ENCODE measurements at places on chromosomes 11 and 22. TPM values are rescaled to one million over a fixed set of nuclear protein-coding genes. Genes with fewer than 3 reads are reported as not detected.

DNA sequence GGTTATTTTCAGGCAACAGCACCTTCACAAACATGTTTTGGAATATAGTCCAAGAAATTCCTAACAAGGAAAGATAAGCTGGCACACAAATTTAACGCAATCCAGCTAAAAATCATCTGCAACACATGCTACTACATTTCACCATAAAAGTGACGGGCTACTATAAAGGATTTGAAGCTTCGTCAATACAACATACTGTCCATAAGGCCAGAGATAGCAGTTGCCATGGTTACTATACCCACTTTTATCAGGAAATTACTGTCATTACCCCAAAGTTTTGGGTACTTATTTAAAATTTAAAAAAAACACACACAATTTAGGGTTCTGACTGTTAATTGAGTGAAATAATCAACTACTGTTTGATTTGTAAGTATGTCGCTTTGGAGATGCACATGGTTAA lies 6.9 kb downstream of the PHF21A start:
- no peaks in the 10 kb centered on the region for H3K27me3 ChIP-seq
- peaks cover 42% of the 10 kb centered on the region for H3K4me1 ChIP-seq
- H3K4me3 ChIP-seq, result no peak overlapping the region

- no peak overlapping the region for H3K4me3 ChIP-seq
- H3K27me3 ChIP-seq, result no peaks in the 10 kb centered on the region
- no peak for DNase-seq
- H3K4me1 ChIP-seq, result no peaks in the 10 kb centered on the region
These were observed 707.4 kb upstream of the CHORDC1 start for GRCh38 chr11:90930252-90930651.

- peak; percentile 68 for DNase-seq
- no peaks in the 10 kb centered on the region for H3K4me1 ChIP-seq
- peak overlapping the region; percentile 19 for H3K27ac ChIP-seq
- no peaks in the 10 kb centered on the region for H3K27me3 ChIP-seq
These were observed 12.1 kb downstream of the MYEOV start for GRCh38 chr11:69305885-69306540.

DNA sequence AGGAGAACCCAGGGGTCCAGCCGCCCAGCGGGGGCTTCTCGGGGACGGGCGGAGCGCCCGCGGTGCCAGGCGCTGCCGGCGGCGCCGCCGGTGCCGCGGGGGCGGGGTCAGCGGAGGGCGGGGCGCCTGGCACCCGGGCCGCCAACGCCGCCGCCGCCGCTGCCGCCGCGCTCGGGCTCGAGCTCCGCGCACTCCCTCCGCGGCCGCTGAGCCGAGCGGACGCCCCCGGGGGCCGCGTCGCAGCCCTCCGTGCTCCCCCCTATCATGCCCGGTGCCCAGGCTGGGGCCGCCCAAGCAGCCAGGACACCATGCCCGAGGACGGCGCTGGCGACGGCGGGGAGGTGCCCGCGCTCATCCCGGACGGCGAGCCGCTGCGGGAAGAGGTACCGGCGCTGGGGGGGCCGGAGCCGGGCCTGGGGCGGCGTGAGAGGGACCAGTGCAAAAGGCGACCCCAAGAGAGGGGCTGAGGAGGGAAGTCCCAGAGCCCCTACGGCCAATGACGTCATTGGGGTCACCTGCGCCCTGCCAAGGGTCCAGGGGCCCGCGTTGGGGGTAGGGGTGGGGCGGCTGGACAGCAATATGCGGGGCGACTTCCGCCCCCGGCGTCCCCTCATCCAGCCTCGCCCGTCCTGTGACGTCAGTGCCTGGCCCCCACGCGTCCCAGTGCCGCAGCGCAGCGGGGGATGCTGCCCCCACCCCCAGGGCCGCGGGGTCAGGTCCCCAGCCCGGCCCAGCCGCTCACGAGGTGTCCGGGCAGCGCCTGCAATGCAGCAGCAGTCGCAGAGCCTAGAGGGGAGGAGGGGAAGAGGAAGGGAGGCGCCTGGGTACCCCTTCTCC lies at the start of gene TMEM151A:
TMEM151A (plus strand) TSS at position 189 of the 837 bp plus-strand sequence; CDS start at position 309, 120 bp downstream.
- no peaks in the 10 kb centered on the region for H3K27me3 ChIP-seq
- H3K36me3 ChIP-seq, result no peaks in the 10 kb centered on the region
- DNase-seq, result no peak
- peak within 1 kb of the TSS; percentile 36 for H3K4me3 ChIP-seq

- peaks cover 44% of the 10 kb centered on the region for H3K4me1 ChIP-seq
- H3K27me3 ChIP-seq, result no peaks in the 10 kb centered on the region
- H3K36me3 ChIP-seq, result no peaks in the 10 kb centered on the region
- H3K4me3 ChIP-seq, result no peak overlapping the region
- H3K27ac ChIP-seq, result no peak overlapping the region
These were observed 14.5 kb downstream of the MAML2 start for GRCh38 chr11:96328395-96329010.

DNA sequence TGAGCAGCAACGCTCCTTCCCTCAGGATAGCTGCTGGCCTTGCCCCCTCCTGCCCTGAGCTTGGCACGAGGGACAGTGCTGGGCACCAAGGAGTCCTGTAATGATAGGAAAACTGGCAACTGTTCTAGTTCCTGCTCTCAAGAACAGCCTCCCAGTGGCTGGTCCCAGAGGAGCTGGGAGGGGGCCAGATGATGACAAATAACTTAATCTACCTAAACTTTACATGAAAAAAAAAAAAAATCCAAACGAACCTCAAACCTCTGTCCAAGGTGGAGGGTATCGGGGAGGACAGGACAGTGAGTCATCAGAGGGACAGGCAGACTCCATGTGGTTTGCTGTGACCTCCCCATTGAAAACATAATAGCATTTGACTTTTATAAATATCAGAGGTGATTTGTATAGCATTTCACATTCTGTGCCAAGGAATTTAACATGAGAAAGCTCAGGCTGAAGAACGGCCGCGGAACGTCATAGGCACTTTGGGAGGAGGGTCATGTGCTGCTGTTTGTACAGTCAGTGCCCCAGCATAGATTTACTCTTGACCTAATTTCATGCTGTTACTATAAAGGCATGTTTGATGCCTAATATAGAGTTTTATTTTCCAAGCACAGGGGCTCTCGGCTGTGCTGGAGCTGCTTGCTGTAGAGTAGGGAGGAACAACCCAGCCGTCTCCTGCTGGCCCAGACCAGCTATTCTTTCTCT lies 98.2 kb upstream of the NNMT start:
- no peaks in the 10 kb centered on the region for H3K27me3 ChIP-seq
- H3K27ac ChIP-seq, result peak overlapping the region; percentile 90
- H3K36me3 ChIP-seq, result no peaks in the 10 kb centered on the region
- DNase-seq, result peak; percentile 88
- H3K4me3 ChIP-seq, result no peak overlapping the region
- H3K4me1 ChIP-seq, result peaks cover 64% of the 10 kb centered on the region

- H3K27ac ChIP-seq, result peak overlapping the region; percentile 52
- no peaks in the 10 kb centered on the region for H3K27me3 ChIP-seq
- H3K36me3 ChIP-seq, result no peaks in the 10 kb centered on the region
- H3K4me1 ChIP-seq, result peaks cover 67% of the 10 kb centered on the region
These were observed 131.8 kb upstream of the PARVA start for GRCh38 chr11:12245549-12246016.

DNA sequence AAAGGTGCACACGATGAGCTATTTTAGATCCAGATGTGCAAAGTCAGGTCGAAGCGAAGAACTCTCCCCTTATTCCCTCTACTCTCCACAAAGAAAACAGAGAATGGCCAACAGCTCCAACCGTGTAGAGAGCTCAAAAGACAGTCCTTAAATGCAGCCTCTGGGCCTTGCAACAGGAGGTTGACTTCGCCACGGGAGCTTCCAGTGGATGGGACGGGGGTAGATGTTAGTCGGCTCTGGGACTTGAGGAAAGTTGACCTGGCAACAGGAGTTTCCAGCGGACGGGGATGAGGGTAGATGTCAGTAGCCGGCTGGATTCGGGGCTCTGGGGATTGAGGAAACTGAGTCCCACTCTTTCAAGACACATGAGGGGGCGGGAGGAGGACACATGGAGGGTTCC lies 450.4 kb downstream of the BRD1 start:
- H3K36me3 ChIP-seq, result no peaks in the 10 kb centered on the region
- H3K4me3 ChIP-seq, result no peak overlapping the region
- no peaks in the 10 kb centered on the region for H3K27me3 ChIP-seq
- no peak overlapping the region for H3K27ac ChIP-seq

- no peak overlapping the region for H3K4me3 ChIP-seq
- H3K27ac ChIP-seq, result no peak overlapping the region
- H3K36me3 ChIP-seq, result no peaks in the 10 kb centered on the region
- H3K27me3 ChIP-seq, result no peaks in the 10 kb centered on the region
- no peak for DNase-seq
These were observed 21.2 kb downstream of the BMAL1 start for GRCh38 chr11:13298765-13299164.

- H3K36me3 ChIP-seq, result no peaks in the 10 kb centered on the region
- H3K27ac ChIP-seq, result no peak overlapping the region
- peak; percentile 50 for DNase-seq
These were observed 23.2 kb downstream of the LDLRAD3 start for GRCh38 chr11:35967042-35967441.

- no peak for DNase-seq
- no peaks in the 10 kb centered on the region for H3K36me3 ChIP-seq
- H3K27me3 ChIP-seq, result no peaks in the 10 kb centered on the region
These were observed 35.6 kb downstream of the SIK2 start for GRCh38 chr11:111637885-111638284.

DNA sequence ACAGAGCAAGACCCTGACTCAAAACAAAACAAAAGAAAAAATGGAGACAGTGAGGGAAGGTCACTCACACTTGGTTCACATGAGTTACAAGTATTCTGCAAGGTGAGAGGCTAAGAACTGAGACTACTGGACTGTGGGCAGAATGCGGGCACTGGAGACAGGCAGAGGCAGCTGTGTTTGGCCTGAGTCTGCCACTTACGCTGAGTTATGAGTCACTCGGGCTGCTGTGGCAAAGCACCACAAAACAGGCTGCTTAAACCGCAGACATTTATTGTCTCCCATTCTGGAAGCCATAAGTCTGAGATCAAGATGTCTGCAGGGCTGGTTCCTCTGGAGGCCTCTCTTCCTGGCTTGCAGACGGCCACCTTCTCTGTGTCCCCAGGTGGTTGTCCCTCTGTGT lies 122.8 kb downstream of the SHANK2 start:
- no peaks in the 10 kb centered on the region for H3K27me3 ChIP-seq
- H3K4me1 ChIP-seq, result no peaks in the 10 kb centered on the region
- no peak overlapping the region for H3K4me3 ChIP-seq
- DNase-seq, result no peak
- no peak overlapping the region for H3K27ac ChIP-seq

DNA sequence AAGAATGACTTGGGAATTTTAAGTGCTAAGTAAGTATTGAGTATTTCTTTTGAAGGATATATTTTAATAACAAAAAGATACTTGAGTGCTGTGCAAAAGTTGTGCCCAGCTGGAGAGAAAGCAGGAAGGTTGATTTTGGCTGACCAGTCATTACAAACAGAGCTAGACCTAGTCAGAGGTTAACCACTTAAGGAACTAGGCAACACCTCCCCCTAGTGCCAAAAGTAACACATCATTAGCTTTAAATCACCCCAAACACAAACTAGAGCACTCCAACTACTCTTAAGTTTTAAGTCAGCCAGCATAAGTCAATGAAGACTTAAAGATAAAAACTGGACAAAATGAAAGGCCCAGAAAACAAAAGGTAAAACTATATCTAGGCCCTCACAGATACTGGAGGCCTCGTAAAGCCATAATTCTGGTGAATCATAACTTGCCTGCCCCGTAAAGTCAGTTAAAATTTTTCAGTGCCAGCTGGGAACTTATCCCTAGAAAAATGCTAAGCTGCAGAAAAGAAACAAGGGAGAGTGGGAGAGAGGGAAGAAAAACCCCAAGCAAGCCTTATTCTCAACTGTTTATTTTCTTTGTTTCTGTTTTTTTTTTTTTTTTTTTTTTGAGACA lies 4.6 kb downstream of the TMEM9B start:
- no peaks in the 10 kb centered on the region for H3K36me3 ChIP-seq
- H3K27ac ChIP-seq, result no peak overlapping the region
- H3K4me3 ChIP-seq, result no peak overlapping the region
- no peaks in the 10 kb centered on the region for H3K27me3 ChIP-seq
- DNase-seq, result peak; percentile 51

DNA sequence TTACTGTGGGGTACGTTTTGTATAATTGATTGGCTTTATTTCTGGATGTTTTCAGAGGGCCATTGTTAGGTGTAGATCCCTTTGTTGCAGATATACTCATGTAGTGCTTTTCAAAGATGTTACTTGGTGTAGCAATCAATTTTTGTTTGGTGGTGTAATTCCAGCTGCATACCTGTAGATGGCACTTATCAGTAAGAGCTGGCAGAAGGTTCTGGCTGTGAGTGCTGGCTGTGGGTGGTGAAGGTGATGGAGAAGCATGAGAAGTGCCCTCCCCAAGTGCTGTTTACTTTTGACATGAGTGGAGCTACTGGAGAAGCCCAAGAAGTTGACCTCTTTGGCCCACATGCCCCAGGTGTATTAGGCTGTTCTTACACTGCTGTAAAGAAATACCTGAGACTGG lies 1074.9 kb downstream of the FAM181B start:
- H3K36me3 ChIP-seq, result no peaks in the 10 kb centered on the region
- no peaks in the 10 kb centered on the region for H3K27me3 ChIP-seq
- H3K27ac ChIP-seq, result no peak overlapping the region
- no peak overlapping the region for H3K4me3 ChIP-seq
- no peaks in the 10 kb centered on the region for H3K4me1 ChIP-seq

DNA sequence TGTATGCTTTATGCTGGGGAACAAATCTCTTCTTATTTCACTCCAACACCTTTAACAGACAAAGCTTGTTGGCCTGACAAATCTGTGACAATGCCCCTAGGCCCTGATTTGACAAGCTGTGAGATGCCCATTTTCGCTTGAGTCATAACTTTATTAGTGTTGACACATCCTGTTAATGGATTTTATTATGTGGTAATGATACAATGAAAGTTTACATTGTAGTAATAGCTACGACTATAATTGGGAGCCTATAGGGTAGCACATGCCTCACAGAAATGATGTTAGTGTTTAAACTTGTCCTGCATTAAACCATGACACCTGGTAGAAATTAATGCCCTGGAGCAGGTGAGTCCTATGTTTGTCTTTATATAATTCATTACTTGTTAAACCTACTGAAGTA lies 3.3 kb upstream of the MMP10 start:
- H3K36me3 ChIP-seq, result no peaks in the 10 kb centered on the region
- no peak overlapping the region for H3K4me3 ChIP-seq
- no peak overlapping the region for H3K27ac ChIP-seq
- H3K4me1 ChIP-seq, result no peaks in the 10 kb centered on the region
- no peak for DNase-seq
- no peaks in the 10 kb centered on the region for H3K27me3 ChIP-seq

DNA sequence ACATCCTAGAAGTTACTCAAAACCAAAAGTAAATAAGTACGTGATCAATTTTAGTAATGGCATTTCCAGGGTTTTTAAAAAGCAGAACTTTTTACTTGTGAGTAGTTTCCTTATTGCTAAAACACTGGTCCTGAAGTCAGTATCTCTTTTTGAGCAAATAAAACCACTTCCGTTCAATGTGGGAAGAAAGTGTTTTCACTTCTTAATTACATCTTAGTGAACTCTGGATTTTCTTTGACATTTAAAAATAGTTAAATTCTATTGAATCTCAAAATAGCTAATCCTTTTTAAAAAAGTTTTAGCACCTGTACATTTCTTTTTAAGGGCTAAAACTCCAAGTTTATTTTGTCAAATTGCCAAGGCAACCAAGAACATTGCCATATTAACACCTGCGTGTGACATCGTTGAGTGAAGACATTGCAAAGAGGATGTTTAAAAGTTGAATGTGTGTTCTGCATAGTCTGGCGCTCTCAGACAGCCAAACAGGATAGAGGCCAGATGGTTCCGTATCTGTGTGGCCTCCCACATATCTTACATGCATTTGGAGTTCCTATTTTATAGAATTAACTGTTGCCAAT lies 17.2 kb upstream of the OR5B21 start:
- no peaks in the 10 kb centered on the region for H3K36me3 ChIP-seq
- DNase-seq, result no peak
- peaks cover 13% of the 10 kb centered on the region for H3K4me1 ChIP-seq

CLTCL1 gene
- total RNA-seq, result 46.6 TPM

SH3BP1 gene
- total RNA-seq, result 23.6 TPM

PNPLA5 gene
- total RNA-seq, result not detected

DDIAS gene
- total RNA-seq, result 11.8 TPM

CCDC116 gene
- 28.6 TPM for total RNA-seq

TRIM49 gene
- 0.71 TPM for total RNA-seq

VSIG2 gene
- 1.3 TPM for total RNA-seq

KDM4D gene
- total RNA-seq, result 44.2 TPM
